Peyer's patch (tissue), 4 donors: ENCODE measurements at places on chromosomes 5 and 9.

DNA sequence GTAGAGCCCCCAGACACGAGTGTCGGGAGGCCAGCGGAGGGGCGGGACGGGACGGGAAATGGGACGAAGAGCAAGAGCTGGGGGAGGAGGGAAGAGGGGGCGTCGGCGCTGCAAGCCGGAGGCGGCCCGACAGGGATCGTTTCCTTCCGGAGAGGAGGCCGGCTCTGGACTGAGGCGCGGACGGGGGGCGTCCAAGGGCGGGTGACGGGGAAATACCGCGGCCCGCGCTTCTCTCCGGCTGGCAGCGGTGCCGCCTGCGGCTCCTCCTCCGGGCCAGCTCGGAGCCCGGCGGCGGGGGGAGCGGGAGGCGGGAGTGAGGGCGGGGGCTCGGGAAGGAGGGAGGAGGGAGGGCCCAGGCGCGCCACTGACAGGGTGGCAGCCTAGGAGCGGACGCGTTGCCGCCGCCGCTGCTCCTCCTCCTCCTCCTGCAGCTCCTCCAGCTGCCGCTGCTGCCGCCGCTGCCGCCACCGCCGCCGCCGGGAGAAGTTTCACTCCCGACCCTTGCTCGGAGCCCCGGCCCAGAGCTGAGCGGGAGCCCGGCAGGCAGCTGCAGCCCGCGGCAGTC is at the start of gene CHSY3:
Gene CHSY3 (plus strand): TSS at position 364 of the 565 bp plus-strand sequence.
- DNase-seq, result peak; percentile 83
- H3K27me3 ChIP-seq, result no peaks in the 10 kb centered on the region
- peaks cover 22% of the 10 kb centered on the region for H3K4me1 ChIP-seq
- no peaks in the 10 kb centered on the region for H3K36me3 ChIP-seq

DNA sequence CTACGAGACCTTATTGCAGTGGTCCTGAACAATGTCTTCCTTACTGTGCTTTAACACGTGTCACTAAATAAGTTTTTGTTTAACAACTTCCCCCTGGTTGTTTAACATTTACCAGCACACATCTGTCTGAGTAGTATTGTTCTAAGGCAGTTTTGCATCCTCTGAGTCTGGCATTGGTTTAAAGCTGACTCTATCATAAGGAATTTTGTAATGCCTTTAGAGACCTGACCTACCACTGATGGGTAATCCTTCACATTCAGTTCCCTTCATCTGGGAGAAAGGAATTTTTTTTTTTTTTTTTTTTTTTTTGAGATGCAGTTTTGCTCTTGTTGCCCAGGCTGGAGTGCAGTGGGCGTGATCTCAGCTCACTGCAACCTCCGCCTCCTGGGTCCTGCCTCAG is 20.0 kb upstream of the PCAT7 start:
- DNase-seq, result no peak
- H3K27me3 ChIP-seq, result no peaks in the 10 kb centered on the region
- H3K27ac ChIP-seq, result no peak overlapping the region
- H3K4me1 ChIP-seq, result no peaks in the 10 kb centered on the region
- no peak overlapping the region for H3K4me3 ChIP-seq

GRCh38 chr5:56144211-56144610 is 88.9 kb downstream of the ANKRD55 start:
- no peak for DNase-seq
- no peak overlapping the region for H3K27ac ChIP-seq
- no peaks in the 10 kb centered on the region for H3K36me3 ChIP-seq
- no peaks in the 10 kb centered on the region for H3K27me3 ChIP-seq

DNA sequence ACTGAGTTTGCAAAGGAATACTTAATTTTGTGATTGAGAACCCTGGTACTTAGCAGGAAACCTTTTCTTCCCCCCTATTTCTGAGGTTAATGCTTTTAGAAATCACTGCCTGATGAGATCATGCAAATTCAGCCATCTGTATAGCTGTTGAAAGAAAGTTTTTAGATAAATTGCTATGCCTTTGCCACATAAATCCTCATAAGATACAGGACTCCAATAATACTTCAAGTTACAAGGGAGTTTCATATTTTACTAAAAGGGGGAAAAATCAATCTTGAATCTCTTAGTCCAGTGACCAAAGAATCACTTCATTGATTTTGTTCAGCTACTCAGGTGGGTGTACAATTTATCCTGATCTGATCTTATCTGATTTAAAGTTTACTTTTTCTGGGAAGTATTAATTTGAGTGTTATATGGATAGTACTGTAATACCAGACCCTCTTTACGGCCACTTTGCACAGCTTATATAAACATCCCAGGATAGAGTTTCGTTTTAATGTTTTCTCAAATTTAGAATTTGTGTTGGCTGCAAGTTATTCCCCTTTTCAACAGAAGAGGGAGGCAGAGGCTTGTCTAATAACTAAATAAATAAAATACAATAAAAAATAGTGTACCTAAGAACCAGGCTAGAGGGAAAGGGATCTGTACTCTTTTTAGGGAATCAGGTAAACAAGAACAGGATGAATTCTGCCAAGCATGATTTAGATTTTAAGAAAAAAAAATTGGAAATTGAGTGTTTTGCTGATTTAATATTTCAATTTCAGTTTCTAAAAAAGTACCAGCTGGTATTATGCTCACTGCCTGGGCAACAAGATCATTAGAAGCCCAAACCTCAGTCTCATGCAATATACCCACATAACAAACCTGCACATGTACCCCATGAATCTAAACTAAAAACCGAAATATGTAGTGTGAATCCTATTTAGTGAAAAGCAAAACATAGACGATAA is 69.1 kb downstream of the PSAT1 start:
- no peaks in the 10 kb centered on the region for H3K27me3 ChIP-seq
- H3K36me3 ChIP-seq, result no peaks in the 10 kb centered on the region

DNA sequence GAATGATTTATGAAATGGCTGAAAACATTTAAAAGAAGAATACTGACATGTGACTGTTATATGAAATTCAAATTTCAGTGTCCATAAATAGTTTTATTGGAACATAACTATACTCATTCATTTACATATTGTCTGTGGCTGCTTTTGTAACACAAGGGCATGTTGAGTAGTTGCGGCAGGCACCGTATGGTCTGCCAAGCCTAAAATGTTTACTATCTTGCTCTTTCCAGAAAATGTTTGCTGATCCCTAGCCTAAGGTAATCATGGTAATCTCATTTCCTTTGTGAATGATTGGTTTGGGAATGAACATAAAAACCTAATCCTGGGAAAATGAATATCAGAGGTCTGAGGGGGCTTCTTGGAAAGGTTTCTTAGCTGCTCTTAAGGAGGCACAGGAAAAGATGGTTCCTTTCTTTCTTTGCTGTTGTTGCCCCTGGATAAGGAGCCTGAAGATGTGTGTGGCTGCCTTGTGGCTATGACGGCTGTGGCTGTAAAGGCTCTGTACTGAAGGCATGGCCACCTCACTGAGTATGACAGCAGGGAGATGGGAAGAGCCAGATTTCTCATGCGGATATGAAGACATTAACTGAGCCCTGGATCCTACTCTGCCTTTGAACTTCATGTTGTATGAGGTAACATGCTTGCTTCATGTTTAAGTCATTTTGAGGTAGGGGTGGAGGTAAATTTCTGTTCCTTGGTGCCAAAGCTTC is 419.4 kb upstream of the CLINT1 start:
- no peaks in the 10 kb centered on the region for H3K27me3 ChIP-seq
- no peaks in the 10 kb centered on the region for H3K36me3 ChIP-seq
- no peak overlapping the region for H3K4me3 ChIP-seq
